ENCODE measurements at places on chromosomes 2 and 18.

- H3K36me3 ChIP-seq: no peaks in the 10 kb centered on the region
- no peak for DNase-seq
- H3K4me3 ChIP-seq: no peak overlapping the region
- no peaks in the 10 kb centered on the region for H3K27me3 ChIP-seq
- H3K27ac ChIP-seq: no peak overlapping the region
Measured at GRCh38 chr2:238994432-238994831, 146.5 kb downstream of the TWIST2 start.

- no peaks in the 10 kb centered on the region for H3K4me1 ChIP-seq
- H3K36me3 ChIP-seq: no peaks in the 10 kb centered on the region
- H3K4me3 ChIP-seq: no peak overlapping the region
- H3K27ac ChIP-seq: no peak overlapping the region
- no peak for DNase-seq
Measured at GRCh38 chr2:20595439-20596192, 55.3 kb downstream of the HS1BP3 start.

DNA sequence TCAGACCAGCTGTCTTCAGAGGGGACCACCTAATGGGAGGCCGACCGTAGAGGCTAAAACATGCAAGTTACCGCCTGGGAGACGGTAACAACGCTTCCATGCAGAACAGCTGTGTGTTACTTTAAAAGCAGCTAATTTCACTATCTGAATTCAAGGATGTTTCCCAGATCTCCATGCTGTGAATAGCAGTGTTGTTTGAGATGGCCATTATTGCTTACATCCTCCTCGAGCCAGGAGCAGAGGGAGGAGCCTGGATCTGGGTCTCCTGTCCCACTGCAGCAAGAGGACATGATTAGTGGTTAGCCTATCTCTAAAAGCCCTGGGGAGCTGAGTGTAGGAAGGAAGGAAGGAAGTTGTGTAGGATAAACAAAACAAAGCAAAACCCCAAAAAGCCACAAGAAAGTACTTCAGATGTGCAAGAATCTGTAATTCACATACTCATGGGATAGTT, 50.9 kb downstream of the ACTR2 start:
- no peaks in the 10 kb centered on the region for H3K36me3 ChIP-seq
- DNase-seq: no peak
- no peak overlapping the region for H3K4me3 ChIP-seq

- peaks cover 22% of the 10 kb centered on the region for H3K36me3 ChIP-seq
- DNase-seq: no peak
- H3K27ac ChIP-seq: no peak overlapping the region
Measured at GRCh38 chr2:216031960-216032689, 18.8 kb upstream of the MREG start.

DNA sequence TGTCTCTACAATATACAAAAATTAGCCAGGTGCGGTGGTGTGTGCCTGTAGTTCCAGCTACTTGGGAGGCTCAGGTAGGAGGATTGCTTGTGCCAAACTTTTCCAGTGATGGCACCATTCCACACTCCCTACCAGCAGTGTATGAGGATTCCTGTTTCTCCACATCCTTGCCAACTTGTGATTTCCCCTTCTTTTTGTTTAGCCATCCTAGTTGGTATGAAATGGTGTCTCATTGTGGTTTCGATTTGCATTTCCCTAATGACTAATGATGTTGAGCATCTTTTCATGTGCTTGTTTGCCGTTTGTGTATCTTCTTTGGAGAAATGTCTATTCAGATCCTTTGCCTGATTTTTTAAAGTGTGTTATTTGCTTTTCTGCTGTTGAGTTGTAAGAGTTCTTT, 41.0 kb downstream of the EPB41L5 start:
- no peak overlapping the region for H3K27ac ChIP-seq
- no peak overlapping the region for H3K4me3 ChIP-seq
- H3K27me3 ChIP-seq: no peaks in the 10 kb centered on the region
- no peak for DNase-seq

- H3K27ac ChIP-seq: no peak overlapping the region
- H3K27me3 ChIP-seq: no peaks in the 10 kb centered on the region
- no peaks in the 10 kb centered on the region for H3K4me1 ChIP-seq
- no peak for DNase-seq
Measured at GRCh38 chr2:165376571-165376975, 92.9 kb upstream of the CSRNP3 start.

- H3K4me1 ChIP-seq: no peaks in the 10 kb centered on the region
- peaks cover 8% of the 10 kb centered on the region for H3K27me3 ChIP-seq
- no peak for DNase-seq
- no peak overlapping the region for H3K27ac ChIP-seq
Measured at GRCh38 chr2:159153463-159153862, 133.0 kb downstream of the WDSUB1 start.

DNA sequence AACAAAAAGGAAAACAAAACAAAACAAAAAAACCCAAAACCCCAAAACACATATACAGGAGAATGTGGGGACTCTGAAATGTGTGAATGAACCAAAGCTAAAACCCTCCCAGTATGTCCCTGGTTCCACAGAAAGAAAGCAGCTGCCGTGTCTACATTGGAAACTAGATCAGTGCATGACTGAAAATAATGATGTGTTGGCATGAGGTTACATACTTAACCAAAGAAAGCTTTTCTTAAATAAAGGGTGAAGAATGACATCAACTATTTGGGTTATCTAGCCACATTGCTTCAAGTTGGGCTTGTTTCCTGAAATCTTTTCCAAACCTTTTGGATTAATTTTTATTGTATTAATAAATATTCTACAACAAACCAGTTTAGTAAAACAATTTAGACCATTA, 91.9 kb upstream of the FN1 start:
- no peak for DNase-seq
- no peaks in the 10 kb centered on the region for H3K36me3 ChIP-seq
- no peaks in the 10 kb centered on the region for H3K27me3 ChIP-seq
- no peak overlapping the region for H3K4me3 ChIP-seq

GRCh38 chr2:11827547-11827946, 81.1 kb downstream of the LPIN1 start:
- DNase-seq: no peak
- no peak overlapping the region for H3K4me3 ChIP-seq
- H3K27ac ChIP-seq: no peak overlapping the region

DNA sequence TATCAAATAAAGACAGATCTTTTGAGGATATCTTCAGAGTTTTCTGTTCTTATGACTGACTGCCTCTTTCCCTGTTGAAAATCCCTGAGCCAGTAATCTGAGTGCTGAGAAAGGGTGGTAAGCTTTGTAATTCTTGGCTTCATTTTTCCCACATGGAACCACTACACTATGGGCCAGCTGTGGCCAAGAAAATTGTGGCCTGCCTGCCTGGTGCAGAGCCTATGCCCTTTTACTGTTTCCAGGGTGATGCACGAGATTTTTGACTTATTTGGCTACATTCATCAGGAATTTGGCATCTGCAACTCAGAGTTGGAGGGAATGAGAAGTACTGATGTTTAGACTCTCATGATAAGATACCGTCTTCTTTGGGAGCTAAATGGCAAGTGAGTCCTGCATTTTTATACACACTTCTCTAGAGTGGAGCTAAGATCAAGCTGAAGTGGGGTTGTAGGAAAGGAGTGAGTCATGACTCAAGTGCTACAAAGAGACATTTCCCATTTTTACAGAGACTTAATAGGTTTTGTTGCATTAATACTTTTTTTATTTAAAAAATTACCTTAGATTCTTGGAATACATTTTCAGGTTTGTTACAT, 328.2 kb upstream of the CDH7 start:
- no peak overlapping the region for H3K27ac ChIP-seq
- H3K4me3 ChIP-seq: no peak overlapping the region
- no peaks in the 10 kb centered on the region for H3K27me3 ChIP-seq
- DNase-seq: no peak
- no peaks in the 10 kb centered on the region for H3K36me3 ChIP-seq

DNA sequence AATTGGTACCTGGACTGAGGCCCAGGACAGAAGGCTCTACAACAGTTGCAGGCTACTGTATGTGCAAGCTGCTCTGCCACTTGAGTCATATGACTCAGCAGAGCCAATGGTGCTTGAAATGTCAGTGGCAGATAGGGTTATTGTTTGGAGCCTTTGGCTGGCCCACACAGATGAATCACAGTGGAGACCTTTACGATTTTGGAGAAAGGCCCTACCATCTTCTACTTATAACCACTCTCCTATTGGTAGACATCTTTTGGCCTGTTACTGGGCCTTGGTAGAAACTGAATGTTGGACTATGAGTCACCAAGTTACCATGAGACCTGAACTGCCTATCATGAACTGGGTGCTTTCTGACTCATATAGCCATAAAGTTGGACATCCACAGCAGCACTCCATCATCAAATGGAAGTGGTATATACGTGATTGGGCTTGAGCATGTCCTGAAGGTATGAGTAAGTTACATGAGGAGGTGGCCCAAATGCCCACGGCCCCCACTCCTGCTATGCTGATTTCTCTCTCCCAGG, 88.9 kb upstream of the NRXN1 start:
- H3K27me3 ChIP-seq: no peaks in the 10 kb centered on the region
- DNase-seq: no peak
- H3K27ac ChIP-seq: no peak overlapping the region
- H3K4me3 ChIP-seq: no peak overlapping the region
- no peaks in the 10 kb centered on the region for H3K36me3 ChIP-seq

DNA sequence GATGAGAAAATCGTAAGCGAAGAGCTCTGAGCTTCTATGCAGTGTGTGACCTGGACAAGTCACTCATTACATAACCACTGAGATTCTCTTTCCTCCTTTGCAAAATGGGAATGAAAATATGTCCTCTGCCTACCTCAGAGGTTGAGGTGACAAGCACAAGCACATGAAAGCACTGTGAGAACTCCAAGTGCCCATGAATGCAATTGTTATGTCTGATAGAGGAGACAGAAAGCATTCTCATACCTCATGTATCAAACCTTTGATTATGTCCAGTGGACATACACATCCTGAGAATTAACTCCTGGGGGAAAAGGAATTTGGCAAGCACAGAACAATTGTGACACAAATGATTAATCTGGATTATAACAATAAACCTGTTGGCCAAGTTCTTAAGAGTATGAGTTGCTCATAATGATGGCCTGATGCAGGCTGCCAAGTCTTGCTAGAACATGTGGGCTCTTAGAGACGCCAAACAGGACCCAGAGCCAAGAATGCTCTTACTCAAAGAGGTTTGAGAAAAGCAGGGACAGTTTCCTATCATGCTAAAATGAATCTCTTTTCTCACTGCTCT, 8.5 kb upstream of the RMDN2 start:
- H3K4me3 ChIP-seq: no peak overlapping the region
- H3K36me3 ChIP-seq: no peaks in the 10 kb centered on the region
- H3K4me1 ChIP-seq: no peaks in the 10 kb centered on the region
- DNase-seq: no peak
- peaks cover 18% of the 10 kb centered on the region for H3K27me3 ChIP-seq
- no peak overlapping the region for H3K27ac ChIP-seq

DNA sequence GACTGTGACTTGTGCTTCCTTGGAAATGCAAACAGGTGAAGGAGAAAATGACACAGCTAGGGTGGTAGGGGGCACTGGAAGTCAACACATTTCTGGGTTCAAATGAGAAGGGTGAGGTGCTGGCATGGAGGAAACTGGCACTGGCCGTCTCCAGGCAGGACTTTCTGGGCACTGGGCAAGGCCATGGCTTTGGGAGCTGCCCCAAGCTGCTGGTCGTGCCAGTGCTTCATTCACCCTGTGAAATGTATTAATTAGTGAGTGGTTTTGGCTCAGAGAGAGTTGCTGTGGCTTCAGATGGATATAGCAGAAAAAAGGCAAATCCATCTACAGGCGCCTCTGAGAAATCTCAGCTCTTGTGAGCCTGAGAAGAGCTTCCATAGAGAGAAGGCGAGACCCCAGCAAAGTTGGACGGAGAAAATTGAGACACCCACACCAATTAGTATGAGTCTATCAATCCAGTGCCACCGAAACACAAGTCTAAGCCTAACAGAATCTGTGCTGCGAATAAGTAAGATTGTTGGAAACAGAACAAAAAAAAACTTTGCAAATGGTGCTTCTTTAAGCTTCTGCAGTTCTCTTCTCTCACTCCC, 202.1 kb upstream of the TNP1 start:
- H3K36me3 ChIP-seq: no peaks in the 10 kb centered on the region
- no peaks in the 10 kb centered on the region for H3K4me1 ChIP-seq
- H3K27ac ChIP-seq: no peak overlapping the region
- no peak overlapping the region for H3K4me3 ChIP-seq

- H3K27ac ChIP-seq: no peak overlapping the region
- no peaks in the 10 kb centered on the region for H3K27me3 ChIP-seq
- no peaks in the 10 kb centered on the region for H3K36me3 ChIP-seq
- H3K4me3 ChIP-seq: no peak overlapping the region
- DNase-seq: no peak
Measured at GRCh38 chr2:231640641-231641111, 48.0 kb downstream of the TEX44 start.

DNA sequence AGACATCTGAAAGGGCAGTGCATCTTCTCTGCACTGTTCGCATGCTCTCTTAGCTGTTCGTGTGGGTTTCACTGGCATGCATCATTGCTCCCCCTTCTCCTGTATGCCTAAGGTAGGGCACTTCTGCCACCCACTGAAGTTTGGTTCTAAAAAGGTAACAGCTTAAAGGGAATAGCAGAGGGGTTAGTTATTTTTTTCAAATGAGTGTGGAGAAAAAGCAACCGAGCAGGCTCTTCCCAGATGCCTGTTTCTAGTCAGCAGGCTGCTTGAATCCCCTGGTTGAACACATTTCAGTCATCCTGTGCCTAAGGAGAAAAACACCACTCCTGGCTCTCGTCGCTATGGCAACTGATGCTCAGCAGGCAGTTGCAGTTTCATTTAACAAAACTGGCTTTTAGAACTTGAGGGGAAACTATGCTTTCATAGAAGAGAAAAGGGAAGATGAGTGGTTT, 69.8 kb upstream of the GALNT3 start:
- H3K27ac ChIP-seq: no peak overlapping the region
- no peaks in the 10 kb centered on the region for H3K36me3 ChIP-seq
- no peaks in the 10 kb centered on the region for H3K27me3 ChIP-seq

Data from CD4-positive, CD25-positive, alpha-beta regulatory T cell (primary cell).